A549 treated with dexamethasone at 1 μM for 4 hours (cell line): ENCODE measurements at places on chromosomes 5 and 9. TPM values are rescaled to one million over a fixed set of nuclear protein-coding genes. Genes with fewer than 3 reads are reported as not detected.

Gene IFNK
- 0.13 TPM in 1 of 5 replicates, not detected in the others for total RNA-seq

Gene IL9
- not detected in 5 replicates for total RNA-seq

Gene PCDHB11
- total RNA-seq, result 0.07 to 0.08 TPM (median 0.07 TPM) in 4 of 5 replicates, not detected in the other

Gene GARIN3
- not detected in 5 replicates for total RNA-seq

Gene THBS4
- 0.09 to 0.33 TPM (median 0.21 TPM) in 4 of 5 replicates, not detected in the other for total RNA-seq

Gene PLPP1
- 27.5 to 37.2 TPM (median 34.4 TPM) in 5 replicates for total RNA-seq

Gene NEUROG1
- not detected in 5 replicates for total RNA-seq

Gene PCDHGA6
- total RNA-seq, result 0.12 to 0.32 TPM (median 0.29 TPM) in 5 replicates
